T-helper 2 cell (primary cell): ENCODE measurements at places on chromosomes 13 and 19.
A peak's percentile ranks its signal among the peaks of the same experiment; 100 is the strongest.

GRCh38 chr13:23848019-23848418 is 41.2 kb downstream of the MIPEP start:
- DNase-seq = no peak

- no peak for DNase-seq
These were observed at the start of gene IGLON5 for GRCh38 chr19:51311351-51312257. TSS of gene IGLON5 (plus strand) at chr19:51311644. CDS start at chr19:51311848, 204 bp downstream.

GRCh38 chr13:28128030-28128429 is 10.3 kb upstream of the PAN3 start:
- no peak for DNase-seq

DNA sequence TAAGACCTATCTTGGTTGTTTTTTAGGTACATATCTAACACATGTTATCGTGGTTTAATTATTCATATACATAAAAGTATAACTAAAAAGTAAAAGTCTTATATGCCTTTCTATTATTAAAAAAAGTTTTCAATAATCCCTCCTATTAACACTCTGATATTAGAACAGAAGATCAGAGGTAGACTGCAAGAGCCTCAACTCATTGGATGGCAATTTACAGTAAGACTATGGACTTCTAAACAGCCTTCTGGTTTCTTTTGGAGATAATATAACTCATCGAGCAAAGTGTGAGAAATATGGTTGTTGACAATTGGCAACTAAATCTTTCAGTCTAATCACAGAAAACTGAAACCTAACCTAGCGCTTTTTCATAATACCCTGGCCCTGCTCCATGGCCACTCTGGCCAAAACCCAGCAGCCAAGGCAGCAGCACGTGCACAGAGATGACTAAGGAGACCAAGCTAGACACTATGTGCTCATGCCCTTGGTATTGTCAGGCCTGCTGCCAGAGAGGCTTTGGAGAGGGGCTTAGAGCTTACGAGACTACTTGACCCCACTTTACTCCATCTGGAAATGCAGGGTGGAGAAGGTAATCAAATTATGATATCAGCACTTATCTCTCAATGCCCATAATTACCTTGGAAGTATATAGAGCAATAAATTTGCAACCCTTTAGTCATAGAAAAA is 40.6 kb upstream of the EEF1AKMT1 start:
- no peak for DNase-seq

- peak; percentile 81 for DNase-seq
These were observed 13.3 kb upstream of the ISYNA1 start for GRCh38 chr19:18450931-18451836.

- DNase-seq = no peak
These were observed 35.2 kb upstream of the MIR17HG start for GRCh38 chr13:91312324-91312723.

DNA sequence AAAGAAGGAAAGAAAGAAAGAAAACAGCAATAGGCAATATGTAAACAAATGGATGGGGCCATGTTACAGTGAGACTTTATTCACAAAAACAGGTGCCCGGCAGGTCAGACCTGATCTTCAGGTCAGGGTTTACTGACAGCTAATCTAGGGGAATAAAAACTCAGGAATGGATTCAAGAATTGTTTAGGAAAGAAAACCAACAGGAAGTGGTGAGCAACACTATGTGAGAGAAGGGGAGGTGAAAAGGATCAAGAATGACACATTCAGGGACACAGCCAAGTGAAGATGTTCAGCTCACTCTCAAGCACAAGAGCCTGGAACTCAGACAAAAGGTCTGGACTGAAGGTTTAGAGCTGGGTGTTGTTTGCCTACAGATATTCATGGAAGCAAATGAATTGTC is 244.5 kb downstream of the EFNB2 start:
- DNase-seq = no peak

GRCh38 chr19:38073841-38074685 is 150.0 kb downstream of the DPF1 start:
- DNase-seq = no peak

DNA sequence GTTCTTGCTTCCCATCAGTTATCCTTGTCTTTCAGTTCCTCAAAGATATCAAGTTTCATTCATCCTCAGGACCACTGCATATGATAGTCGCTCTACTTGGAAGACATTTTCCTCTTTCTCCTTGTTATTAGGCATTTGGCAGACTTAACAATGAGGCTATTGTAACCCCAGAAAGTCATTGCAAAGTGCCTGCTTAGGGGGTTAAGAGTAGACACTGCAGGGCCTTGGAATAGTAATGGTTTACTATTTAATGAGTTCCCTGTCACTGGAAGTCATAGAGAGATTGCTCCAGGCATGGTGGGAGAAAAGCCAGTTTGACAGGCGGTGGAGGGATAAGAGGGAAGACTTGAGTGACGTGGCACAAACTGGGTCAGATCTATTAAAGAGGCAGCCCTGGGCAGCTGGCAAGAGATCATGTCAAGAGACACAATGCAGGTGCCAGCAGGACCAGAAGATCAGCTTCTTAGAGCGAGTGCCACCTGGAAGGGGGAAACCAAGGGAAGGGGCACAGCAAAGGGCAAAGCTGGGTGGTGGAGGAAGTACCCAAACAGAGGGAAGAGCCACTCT is 16.8 kb upstream of the CPB2 start:
- no peak for DNase-seq
